ENCODE measurements at places on chromosomes 6 and 20. TPM values are rescaled to one million over a fixed set of nuclear protein-coding genes. Genes with fewer than 3 reads are reported as not detected.

Gene PPIL4
- polyA plus RNA-seq, result 59.4 TPM

Gene PSORS1C2
- polyA plus RNA-seq, result 0.17 TPM

Gene GSTA2
- polyA plus RNA-seq, result 0.51 TPM

Gene METTL24
- polyA plus RNA-seq, result 13.4 TPM

Gene FLRT3
- polyA plus RNA-seq, result 166 TPM

Gene GJA10
- not detected for polyA plus RNA-seq

Gene TFAP2A
- polyA plus RNA-seq, result 33.6 TPM

Gene CDH26
- 0.98 TPM for polyA plus RNA-seq

Gene NKX2-4
- not detected for polyA plus RNA-seq

Gene ETV7
- 0.44 TPM for polyA plus RNA-seq

Gene SEMG1
- polyA plus RNA-seq, result not detected

DNA sequence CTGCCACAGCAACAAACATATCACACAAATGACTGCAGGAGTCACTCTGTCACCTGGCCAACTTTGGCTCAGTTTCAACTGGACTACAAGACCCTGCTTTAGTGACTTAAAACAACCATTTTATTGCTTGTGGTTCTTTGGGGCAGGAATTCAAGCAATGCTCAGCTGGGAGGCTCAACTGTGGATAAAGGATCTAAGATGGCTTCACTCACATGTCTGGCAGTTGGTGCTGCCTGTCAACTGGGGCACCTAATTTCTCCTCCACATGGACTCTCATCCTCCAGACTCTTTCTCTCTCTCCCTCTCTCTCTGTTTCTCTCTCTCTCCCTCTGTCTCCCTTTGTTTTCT is 2.8 kb upstream of the EPB41L2 start:
- no peak for DNase-seq

DNA sequence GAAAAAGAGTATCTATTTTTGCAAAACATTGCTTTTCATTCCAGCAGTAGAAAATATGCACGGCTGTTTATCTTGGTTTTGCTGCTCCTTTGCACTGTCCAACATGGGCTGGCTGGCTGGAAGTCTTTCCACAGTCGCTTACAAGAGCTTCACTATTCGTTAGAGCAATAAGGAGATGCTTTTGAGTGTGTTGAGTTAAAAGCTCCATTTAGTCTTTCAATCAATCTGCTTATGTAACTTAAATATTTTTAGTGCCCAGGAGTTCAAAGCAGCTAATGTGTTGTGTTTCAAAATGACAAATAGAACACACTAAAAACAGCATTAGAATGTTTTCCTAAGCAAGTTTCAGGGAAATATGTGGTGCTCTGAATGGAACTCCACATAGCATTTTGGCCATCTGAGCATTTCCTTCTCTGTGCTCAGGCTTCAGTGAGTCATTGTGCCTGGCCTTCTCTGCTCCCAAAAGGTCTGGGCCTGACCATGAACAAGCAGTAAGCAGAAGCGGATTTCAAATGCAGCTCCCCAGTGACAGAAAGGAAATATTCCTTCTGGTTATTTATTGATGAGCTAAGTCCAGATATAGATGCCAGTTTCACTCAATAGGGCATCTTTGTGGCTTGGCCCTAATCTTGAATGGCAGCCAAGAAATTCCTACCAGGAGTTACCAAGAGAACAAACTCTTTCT is 580.3 kb downstream of the TENT5A start:
- no peak for DNase-seq

DNA sequence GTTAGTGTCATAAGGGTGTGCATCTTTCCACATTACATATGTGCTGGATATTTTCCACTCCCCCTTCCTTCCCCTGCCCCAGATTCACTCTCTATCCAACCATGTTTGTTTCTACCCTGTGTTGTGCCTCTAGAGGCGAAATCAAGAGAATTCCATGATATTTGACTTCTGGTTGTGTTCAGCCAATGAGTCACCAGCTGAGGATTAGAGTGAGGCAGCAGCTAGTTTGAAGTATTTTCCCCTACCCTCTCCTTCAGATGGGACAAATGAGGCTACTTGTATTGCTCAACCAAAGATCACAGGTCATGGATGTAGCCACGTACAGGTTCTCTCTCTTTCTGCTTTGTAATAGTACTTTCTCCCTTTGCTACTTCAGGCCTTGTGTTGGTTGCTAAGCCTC is 24.5 kb upstream of the OR2J2 start:
- DNase-seq, result no peak

- DNase-seq, result no peak
Observed at GRCh38 chr20:56994006-56994405, 272.4 kb downstream of the BMP7 start.

DNA sequence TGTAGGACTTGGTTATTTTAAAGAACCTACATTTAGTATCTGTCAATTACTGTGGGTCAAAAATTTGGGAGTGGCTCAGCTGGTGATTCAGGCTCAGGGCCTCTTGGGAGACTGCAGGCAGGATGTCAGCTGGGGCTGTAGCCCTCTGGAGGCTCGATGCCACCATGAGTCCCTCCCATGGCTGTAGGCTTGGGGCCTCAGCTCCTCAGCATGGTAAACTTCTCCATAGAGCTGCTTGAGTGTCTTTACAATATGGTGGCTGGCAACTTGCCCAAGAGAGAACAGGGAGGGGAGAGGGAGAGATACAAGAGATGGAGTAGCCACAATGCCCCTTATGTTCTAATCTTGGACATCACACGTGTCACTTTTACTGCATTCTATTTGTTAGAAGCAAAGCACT is 470.4 kb downstream of the CDH26 start:
- DNase-seq, result no peak

DNA sequence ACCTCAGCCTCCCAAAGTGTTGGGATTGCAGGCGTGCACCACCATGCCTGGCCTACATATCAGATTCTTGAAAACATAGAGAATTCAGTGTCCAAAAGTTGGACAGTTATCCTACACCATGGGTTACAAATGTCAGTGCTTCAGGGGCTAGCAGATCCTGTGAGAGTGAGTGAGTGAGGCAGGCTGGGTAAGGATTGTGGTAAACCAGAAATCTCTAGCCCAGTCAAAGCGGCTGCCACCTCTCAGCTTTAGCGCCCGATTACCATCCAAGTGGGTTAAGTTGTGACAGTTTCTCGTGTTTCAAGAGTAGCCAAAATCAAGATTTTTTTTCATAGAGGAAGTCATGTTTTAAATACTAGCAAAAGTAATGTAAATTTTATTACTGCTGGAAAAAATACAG is 21.9 kb upstream of the CSE1L start:
- DNase-seq, result no peak

DNA sequence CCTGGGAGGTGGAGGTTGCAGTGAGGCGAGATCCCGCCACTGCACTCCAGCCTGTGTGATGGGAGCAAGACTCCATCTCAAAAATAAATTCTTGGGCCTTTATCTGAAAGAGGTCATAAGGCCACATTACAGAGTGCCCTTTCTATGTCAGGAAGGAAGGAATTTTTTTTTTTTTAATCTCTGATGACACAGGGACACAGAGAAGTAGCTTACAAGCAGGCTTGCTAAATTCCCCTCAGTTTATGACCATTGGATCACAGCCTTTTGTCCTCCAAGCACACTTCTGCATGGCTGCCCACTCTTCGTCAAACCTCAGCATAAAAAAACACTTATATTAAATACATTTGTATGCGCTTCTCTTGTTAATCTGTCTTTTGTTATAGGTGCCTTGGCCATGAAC is 7.5 kb upstream of the IFNGR1 start:
- DNase-seq, result no peak

DNA sequence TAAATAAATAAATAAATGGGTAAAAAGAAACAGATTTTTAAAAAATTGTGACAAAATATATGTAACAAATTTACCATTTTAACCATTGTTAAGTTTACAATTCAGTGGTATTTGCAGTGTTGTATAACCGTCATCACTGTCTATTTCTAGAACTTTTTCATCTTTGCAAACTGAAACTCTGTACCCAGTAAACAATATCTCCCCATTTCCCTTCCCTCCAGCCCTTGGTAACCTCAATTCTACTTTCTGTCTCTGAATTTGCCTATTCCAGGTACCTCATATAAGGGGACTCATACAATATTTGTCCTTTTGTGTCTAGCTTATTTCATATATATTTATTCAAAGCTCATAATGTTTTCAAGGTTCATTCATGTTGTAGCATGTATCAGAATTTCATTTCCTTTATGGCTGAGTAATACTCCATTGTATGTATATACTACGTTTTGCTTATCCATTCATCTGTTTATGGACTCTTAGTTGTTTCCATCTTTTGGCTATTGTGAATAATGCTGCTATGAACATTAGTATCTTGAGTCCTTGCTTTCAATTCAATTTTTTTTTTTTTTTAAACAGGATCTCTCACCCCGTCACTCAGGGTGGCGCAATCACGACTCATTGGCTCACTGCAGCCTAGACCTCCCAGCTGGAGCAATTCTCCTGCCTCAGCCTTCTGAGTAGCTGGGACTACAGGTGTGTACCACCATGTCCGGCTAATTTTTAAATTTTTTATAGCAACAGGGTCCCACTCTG is 8.9 kb downstream of the MANBAL start:
- DNase-seq, result no peak

DNA sequence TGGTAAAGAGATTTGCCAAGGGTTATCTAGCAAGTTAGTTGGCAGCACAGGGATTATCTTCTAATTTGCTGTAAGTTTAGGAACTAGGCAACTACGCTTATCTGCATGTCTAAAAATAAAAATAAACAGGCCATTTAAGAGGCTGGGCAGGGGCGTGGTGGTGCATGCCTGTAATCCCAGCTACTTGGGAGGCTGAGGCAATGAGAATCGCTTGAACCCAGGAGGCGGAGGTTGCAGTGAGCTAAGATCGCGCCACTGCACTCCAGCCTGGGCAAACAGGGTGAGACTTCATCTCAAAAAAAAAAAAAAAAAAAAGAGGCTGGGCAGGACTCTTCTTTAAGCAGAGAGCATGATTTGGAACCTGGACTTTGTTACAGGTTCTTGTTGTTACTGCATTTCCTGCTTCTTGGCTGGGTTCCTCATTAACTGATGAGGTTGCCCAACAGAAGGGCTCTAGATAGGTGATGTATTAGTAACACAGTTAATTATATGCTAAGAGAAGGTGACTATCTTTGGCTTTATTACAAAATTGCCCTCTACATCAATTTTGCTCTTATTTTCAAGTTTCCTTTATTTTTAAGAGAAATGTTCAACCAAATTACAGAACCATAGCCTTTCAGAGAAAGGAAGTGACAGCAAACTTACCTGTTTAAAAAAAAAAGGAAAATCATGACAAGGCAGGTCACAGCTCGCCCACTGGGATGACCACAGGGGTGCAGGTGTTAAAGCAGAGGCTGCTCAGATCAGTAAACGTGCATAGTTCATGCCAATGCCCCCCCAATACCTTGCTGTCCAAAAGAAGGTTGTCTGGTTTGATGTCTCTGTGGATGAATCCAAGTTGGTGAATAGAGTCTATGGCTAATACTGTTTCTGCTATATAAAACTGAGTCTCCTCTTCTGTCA is 32.5 kb downstream of the STK38 start:
- no peak for DNase-seq

- DNase-seq, result no peak
Observed at GRCh38 chr6:105235155-105235554, 55.3 kb upstream of the POPDC3 start.

GRCh38 chr6:68134796-68135195 is 500.3 kb upstream of the ADGRB3 start:
- DNase-seq, result no peak
